ENCODE measurements at places on chromosomes 3 and 15. TPM values are rescaled to one million over a fixed set of nuclear protein-coding genes. Genes with fewer than 3 reads are reported as not detected.

DNA sequence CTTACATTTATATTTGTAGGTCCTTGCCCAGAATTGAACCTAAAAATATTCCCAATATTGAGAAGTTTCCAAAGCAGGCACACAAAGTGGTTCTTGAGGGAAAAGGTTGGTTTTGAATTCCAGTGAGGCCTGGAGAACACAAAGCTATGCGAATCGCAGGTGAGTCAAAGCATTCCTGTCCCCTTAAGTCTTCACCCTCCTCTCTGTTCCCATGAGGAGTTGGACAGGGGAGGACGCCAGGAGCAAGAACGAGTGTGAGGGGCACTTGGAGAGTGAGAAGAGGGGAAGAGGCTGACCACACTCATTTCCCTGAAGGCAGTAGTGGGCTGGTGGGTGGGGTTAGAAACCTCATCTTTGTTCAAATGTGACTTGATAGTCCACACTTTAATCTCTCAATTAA lies 185.8 kb upstream of the EOMES start:
- DNase-seq, result no peak

Gene CCR9
- total RNA-seq, result not detected

Gene STRIT1
- 0.84 TPM for total RNA-seq

- no peak for DNase-seq
Observed at GRCh38 chr3:44966795-44967278, 9.1 kb downstream of the ZDHHC3 start.

DNA sequence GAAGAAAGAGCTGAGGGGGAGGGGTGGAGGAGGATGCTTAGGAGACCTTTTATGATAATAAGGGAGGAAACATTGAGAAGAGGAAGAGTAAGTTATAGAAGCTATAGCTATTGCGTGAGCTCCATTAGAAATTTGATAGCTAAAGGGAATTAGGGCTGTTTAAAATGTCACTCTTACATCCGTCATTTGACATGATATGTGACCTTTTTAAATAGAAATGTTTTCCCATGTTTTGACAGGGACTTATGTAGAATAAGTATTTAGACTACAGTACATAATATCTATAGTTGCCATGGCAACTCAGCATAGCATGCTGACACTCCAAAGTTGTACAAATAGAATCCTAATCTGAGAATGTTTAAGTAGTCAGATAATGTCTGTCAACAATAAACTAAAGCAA lies 19.2 kb downstream of the RAD51 start:
- no peak for DNase-seq

DNA sequence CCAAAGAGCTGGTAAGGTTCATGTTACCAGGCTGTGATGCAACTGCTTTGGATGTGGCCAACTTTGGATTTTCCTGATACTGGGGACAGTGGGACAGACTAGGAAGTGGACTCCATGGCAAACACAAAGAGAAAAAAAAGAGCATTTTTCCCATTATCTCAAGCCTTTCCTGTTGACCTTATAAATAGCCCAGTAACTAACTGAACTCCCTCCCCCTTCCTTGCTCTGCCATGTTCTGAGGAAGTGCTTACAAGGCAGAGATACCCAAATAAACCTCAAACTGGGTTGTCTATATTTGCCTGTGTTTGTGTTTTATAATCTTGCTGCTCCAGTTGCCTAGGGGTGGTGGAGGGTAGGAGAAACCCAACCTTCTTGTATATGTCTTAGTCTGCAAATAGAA lies 27.3 kb upstream of the SLC9A9 start:
- no peak for DNase-seq

Data from Right ventricle myocardium inferior (tissue), 1 donor.